ENCODE measurements at places on chromosomes 16 and 17. TPM values are rescaled to one million over a fixed set of nuclear protein-coding genes. Genes with fewer than 3 reads are reported as not detected.
A peak's percentile ranks its signal among the peaks of the same experiment; 100 is the strongest.

DNA sequence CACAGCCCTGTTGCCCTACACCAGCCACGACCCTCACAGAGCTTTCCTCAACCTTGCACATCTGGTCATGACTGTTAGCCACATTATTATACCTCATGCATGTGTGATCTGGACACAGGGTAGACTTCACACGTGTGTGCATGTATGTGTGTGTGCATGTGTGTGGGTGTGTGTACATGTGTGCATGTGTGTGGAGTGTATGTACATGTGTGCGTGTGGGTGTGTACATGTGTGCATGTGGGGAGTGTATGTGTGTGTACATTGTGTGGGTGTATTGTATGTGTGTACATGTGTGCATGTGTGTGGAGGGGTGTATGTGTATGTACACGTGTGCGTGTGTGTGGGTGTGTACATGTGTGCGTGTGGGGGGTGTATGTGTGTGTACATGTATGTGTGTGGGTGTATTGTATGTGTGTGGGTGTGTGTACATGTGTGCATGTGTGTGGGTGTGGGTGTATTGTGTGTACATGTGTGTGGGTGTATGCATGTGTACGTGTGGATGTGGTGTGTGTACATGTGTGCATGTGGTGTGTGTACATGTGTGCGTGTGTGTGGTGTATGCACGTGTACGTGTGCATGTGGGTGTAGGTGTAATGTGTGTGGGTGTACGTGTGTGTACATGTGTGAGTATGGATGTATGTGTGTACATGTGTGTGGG is 130.2 kb downstream of the C16orf95 start:
- H3K27me3 ChIP-seq = no peaks in the 10 kb centered on the region
- no peaks in the 10 kb centered on the region for H3K4me1 ChIP-seq
- no peak overlapping the region for H3K27ac ChIP-seq
- DNase-seq = no peak
- no peaks in the 10 kb centered on the region for H3K36me3 ChIP-seq
- H3K4me3 ChIP-seq = no peak overlapping the region

DNA sequence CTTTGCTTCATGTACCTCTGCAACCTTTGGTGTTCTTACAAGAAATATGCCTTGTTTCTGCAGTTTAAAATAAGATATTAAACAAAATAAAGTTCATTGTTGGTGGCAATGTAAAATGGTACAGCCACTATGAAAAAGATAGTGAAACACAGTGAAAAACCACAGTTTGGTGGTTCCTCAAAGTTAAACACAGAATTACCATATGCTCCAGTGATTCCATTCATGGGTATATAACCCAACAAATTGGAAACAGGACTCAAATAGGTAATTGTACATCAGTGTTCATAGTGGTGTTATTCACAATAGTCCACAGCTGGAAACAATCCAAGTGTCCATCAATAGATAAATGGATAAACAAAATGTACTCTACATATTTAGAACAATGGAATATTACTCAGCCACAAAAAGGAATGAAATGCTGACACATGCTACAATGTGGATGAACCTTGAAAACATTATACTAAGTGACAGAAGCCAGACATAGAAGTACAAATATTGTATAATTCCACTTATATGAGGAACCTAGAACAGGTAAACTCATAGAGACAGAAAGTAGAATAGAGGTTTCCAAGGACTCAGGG is 49.2 kb downstream of the CUEDC1 start:
- H3K4me3 ChIP-seq = no peak overlapping the region
- DNase-seq = no peak
- H3K27ac ChIP-seq = peak overlapping the region; percentile 86
- H3K4me1 ChIP-seq = peaks cover 88% of the 10 kb centered on the region
- no peaks in the 10 kb centered on the region for H3K27me3 ChIP-seq

- H3K4me3 ChIP-seq = peak overlapping the region; percentile 47
- peaks cover 49% of the 10 kb centered on the region for H3K4me1 ChIP-seq
- H3K27me3 ChIP-seq = peaks cover 11% of the 10 kb centered on the region
- no peak for DNase-seq
Measured at GRCh38 chr17:64781810-64782555, 119.9 kb upstream of the SMURF2 start.

- H3K4me1 ChIP-seq = no peaks in the 10 kb centered on the region
- peaks cover 38% of the 10 kb centered on the region for H3K36me3 ChIP-seq
- peak overlapping the region; percentile 65 for H3K27ac ChIP-seq
- DNase-seq = no peak
Measured at GRCh38 chr16:11004351-11004750, 60.0 kb downstream of the CLEC16A start.

DNA sequence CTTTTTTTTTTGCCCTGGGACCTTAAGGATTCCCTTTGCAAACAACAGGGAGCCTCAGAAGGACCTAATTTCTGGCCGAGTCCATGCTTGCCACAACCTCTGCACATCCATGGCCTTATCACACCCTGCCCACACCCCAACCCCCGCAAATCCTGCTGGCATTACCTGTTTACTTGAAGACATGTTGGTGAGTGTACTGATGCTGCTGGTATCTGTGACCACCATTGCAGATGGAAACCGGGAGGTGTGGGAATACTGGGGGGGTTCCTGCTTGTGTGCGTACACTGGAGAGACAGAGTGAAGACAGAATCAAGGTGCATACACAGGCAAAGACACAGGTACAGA is 46.0 kb downstream of the HNF1B start:
- H3K27ac ChIP-seq = no peak overlapping the region
- DNase-seq = no peak
- H3K36me3 ChIP-seq = peaks cover 36% of the 10 kb centered on the region
- peaks cover 21% of the 10 kb centered on the region for H3K27me3 ChIP-seq
- no peaks in the 10 kb centered on the region for H3K4me1 ChIP-seq
- no peak overlapping the region for H3K4me3 ChIP-seq

DNA sequence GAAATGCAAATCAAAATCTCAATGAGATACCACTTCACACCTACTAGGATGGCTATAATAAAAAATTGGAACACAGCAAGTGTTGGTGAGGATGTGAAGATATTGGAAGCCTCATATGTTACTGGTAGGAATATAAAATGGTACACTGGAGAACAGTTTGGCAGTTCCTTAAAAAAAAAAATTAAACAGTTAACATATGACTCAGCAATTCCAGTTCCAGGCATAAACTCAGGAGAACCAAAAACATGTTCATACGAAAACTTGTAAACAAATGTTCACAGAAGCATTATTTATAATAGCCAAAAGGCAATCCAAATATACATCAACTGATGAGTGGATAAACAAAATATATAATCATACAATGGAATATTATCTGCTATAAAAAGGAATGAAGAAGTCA is 28.2 kb downstream of the ZNF652 start:
- peaks cover 47% of the 10 kb centered on the region for H3K4me1 ChIP-seq
- no peaks in the 10 kb centered on the region for H3K36me3 ChIP-seq
- no peak overlapping the region for H3K4me3 ChIP-seq
- DNase-seq = no peak
- no peak overlapping the region for H3K27ac ChIP-seq

GRCh38 chr16:55152875-55153390 is 171.1 kb upstream of the IRX6 start:
- H3K27me3 ChIP-seq = no peaks in the 10 kb centered on the region
- H3K27ac ChIP-seq = no peak overlapping the region
- no peak for DNase-seq
- no peaks in the 10 kb centered on the region for H3K4me1 ChIP-seq
- no peaks in the 10 kb centered on the region for H3K36me3 ChIP-seq

DNA sequence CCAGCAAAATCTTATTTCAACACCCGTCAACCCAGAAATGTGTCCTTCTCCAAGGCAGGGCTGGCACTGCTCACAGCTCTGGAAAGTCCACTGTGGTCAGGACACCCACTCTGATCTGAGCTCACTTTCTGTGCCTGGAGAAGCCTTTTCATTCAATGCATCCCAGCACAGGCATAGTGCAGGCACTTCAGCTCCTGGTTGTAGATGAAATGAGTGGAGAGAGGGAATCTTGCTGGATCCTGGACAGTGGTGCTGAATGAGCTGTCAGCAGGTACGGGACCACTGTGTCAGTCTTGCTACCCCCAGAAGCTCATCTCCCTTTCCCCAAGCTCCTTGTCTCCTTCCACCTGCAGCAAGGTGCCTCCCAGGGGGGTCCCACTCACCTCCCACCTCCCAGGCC is 86.1 kb upstream of the SALL1 start:
- peaks cover 80% of the 10 kb centered on the region for H3K27me3 ChIP-seq
- no peaks in the 10 kb centered on the region for H3K36me3 ChIP-seq
- H3K4me1 ChIP-seq = no peaks in the 10 kb centered on the region

KCNJ16 gene
- total RNA-seq = 38.6 TPM

LGALS9 gene
- total RNA-seq = 71.0 TPM

SPIRE2 gene
- total RNA-seq = 230 TPM

HYDIN gene
- total RNA-seq = 6.1 TPM

Measured in stomach (tissue), 19 donors.